Activated CD8-positive, alpha-beta memory T cell treated with anti-CD3 and anti-CD28 coated beads, Interleukin-2, amount 10 ng/mL, durations not matched to agents 7 days and 5 days (primary cell): ENCODE measurements at places on chromosomes 4 and X.

GRCh38 chrX:112888916-112889315 lies 48.3 kb upstream of the AMOT start:
- no peak overlapping the region for H3K4me3 ChIP-seq
- no peak for DNase-seq
- H3K27me3 ChIP-seq, result no peaks in the 10 kb centered on the region
- H3K36me3 ChIP-seq, result no peaks in the 10 kb centered on the region
- peaks cover 3% of the 10 kb centered on the region for H3K4me1 ChIP-seq
- H3K27ac ChIP-seq, result no peak overlapping the region

DNA sequence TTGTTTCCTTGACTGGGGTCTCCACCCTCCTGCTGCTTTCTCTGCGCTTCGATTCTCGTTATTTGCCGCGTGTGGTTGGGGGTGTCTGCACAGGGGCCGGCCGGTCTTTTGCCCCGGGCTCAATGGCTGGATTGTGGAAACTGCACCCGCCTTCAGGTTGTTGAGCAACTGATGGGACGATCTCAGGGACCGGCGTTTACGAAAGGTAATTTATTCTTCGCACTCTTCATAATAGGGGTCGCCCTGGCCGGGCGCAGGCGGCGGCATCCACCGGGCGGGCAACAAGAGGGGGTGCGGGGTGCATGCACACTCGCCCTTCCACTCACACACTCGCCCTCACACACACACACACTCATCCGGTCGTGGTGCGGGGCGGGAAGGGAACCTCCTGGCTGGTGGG lies 1.4 kb downstream of the ADGRL3 start:
- peaks cover 47% of the 10 kb centered on the region for H3K27me3 ChIP-seq
- H3K4me3 ChIP-seq, result no peak overlapping the region
- peaks cover 2% of the 10 kb centered on the region for H3K4me1 ChIP-seq
- peak overlapping the region; percentile 40 for H3K27ac ChIP-seq
- no peak for DNase-seq
- peaks cover 6% of the 10 kb centered on the region for H3K36me3 ChIP-seq

- no peak overlapping the region for H3K4me3 ChIP-seq
- no peaks in the 10 kb centered on the region for H3K27me3 ChIP-seq
- no peaks in the 10 kb centered on the region for H3K4me1 ChIP-seq
- H3K27ac ChIP-seq, result no peak overlapping the region
- no peak for DNase-seq
These were observed 248.9 kb upstream of the UGT8 start for GRCh38 chr4:114349543-114350175.

DNA sequence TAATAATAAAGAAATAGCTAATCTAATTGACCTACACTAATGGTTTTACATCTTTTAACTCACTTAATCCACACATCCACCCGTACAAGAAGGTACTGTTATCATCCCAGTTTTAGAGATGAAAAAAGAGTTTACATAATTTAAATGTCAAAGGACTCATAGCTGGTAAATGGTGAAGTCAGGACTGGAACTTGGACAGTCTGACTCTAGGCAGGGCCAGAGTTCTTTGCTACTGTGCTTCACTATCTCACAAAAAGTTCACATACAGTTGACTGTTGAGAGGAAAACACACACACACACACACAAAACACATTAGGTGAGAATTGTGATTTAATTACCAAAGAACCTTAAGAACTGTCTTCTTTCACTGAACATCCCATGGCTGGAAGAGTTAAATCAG lies 71.2 kb upstream of the PRSS48 start:
- no peaks in the 10 kb centered on the region for H3K27me3 ChIP-seq
- H3K36me3 ChIP-seq, result no peaks in the 10 kb centered on the region
- DNase-seq, result no peak
- no peak overlapping the region for H3K27ac ChIP-seq
- H3K4me1 ChIP-seq, result no peaks in the 10 kb centered on the region

DNA sequence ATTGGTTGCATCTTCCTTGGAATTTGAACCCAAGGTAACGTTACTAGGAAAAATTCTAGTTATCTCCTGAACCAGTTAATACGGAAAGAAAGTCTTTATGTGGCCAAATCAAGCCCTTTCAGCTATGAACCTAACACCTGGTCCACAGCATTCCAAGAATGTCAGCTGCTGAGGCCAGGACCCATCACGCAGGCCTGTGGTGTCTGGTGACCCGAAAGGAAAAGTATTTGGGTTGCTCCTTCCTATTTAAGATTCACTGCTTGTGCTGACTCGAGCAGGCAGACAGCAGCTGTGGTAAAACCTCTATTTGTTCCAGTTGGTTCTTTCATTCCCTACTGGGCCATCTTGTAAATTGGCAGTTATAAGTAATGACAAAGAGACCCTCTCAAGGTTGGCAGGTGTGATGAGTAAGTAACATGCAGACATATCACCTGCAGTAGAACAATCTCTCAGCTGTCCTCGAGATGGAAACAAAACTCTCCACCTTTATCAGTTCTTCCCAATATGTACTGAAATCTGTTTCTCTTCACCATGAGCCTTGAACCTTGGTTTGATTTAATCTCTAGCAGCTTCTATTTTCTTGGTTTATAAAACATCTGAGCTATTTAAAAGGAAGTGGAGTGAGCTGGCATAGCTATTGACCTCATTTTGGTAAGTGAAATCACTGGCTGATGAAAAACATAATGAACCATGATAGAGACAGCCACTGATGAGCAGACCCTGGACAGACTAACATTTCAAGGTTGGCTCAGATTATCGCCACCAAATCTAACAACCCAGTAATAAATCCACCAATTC lies 182.1 kb upstream of the SMIM31 start:
- H3K27ac ChIP-seq, result no peak overlapping the region
- no peaks in the 10 kb centered on the region for H3K36me3 ChIP-seq
- no peaks in the 10 kb centered on the region for H3K27me3 ChIP-seq
- DNase-seq, result no peak

DNA sequence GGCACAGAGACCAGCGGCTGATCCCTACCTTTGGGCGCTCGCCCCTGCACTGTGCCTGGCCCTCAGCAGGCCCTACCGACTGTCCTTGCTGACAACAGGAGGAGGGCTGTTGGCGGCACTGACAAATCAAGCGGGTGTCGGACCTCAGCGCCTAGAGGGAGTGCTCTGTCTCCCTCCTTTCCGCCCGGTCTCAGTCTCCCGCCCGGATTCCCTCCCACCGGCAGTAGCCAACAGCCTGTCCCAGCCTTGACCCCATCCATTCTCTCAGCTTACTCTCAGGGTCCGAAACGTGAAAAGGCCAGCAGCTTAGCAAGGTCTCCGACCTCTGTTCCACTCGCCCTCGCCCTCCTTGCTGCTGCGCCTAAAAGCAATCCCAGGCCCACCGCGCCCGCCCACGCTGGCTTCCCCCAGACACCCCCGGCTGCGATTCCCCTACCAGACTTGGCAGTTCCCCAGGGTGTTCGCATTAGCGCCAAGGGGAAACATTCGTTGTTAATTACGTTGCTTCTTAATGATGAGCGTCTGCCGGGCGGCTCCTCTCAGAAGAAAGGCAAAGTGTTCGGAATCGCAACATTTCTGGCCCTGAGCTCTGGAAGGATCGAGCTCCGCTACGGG lies 96.2 kb downstream of the SOWAHB start:
- peaks cover 24% of the 10 kb centered on the region for H3K27me3 ChIP-seq
- no peaks in the 10 kb centered on the region for H3K4me1 ChIP-seq
- H3K36me3 ChIP-seq, result no peaks in the 10 kb centered on the region
- no peak overlapping the region for H3K4me3 ChIP-seq
- H3K27ac ChIP-seq, result no peak overlapping the region

GRCh38 chr4:82450966-82451755 lies 20.8 kb downstream of the ENOPH1 start:
- H3K27me3 ChIP-seq, result no peaks in the 10 kb centered on the region
- peaks cover 50% of the 10 kb centered on the region for H3K36me3 ChIP-seq
- no peak for DNase-seq

GRCh38 chr4:155042014-155042413 lies 166.4 kb upstream of the NPY2R start:
- no peak overlapping the region for H3K27ac ChIP-seq
- H3K36me3 ChIP-seq, result no peaks in the 10 kb centered on the region
